ENCODE measurements at places on chromosomes 7 and 10.

DNA sequence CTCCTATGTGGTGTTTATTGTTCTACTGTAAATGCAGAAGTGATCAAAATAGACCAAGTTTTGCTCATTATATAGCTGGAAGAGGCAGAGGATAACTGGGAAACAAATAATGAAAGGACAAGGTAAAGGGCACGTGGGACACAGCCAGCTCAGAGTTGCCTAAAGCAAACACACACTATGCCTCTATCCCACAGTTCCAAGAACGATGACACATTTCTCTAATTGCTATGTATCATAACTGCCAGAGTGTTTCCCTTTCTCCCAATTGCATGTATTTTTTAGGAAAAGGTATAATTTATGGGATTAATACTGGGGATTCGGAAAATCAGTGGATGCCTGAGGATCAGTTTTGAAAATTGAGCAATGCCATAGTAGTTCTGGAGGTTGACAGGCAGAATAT lies 49.0 kb downstream of the CCDC71L start:
- no peak for DNase-seq

DNA sequence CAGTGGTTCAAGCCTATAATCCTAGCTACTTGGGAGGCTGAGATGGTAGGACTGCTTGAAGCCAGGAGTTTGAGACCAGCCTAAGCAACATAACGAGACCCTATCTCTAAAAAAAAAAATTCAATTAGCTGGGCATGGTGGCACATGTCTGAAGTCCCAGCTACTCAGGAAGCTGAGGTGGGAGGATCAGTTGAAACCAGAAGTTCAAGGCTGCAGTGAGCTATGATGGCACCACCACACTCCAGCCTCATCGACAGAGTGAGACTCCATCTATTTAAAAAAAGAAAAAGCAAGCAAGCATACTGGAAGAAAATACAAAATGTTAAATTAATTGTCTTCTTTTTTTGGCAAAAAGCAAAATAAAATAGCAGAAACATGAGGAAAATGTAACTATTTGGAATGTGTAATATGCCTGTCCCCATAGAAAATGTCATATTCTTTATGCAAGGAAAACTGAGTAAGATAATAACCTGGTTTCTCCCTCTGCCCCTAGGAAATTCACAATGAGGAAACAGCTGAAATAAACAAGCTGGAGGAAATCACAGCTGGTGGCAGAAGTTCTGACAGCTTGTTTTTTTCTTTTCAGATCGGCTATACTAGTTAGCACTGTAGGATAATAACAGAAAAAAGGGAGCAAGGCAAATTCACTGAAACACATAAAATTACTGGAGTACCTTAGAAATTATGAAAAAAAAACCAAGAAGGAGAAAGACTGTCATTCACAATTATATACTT lies 48.5 kb downstream of the HERPUD2 start:
- DNase-seq, result no peak

GRCh38 chr7:47786557-47787248 lies 161.6 kb downstream of the PKD1L1 start:
- no peak for DNase-seq

DNA sequence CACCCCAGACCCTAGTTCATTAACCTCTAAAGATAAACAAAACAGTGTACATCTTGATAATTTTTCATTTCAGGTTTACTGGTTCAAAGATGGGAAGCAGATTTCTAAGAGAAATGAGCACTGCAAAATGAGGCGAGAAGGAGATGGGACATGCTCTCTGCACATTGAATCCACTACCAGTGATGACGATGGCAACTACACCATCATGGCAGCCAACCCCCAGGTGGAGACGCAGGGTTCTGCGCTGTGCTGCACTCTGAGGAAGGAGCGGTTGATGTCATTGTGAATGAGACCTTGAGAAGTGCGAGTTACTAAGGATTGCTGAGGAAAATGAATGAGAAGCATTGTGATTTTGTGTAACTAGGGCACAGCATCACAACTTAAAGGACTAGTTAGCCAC lies 37.6 kb downstream of the ATOH7 start:
- no peak for DNase-seq

DNA sequence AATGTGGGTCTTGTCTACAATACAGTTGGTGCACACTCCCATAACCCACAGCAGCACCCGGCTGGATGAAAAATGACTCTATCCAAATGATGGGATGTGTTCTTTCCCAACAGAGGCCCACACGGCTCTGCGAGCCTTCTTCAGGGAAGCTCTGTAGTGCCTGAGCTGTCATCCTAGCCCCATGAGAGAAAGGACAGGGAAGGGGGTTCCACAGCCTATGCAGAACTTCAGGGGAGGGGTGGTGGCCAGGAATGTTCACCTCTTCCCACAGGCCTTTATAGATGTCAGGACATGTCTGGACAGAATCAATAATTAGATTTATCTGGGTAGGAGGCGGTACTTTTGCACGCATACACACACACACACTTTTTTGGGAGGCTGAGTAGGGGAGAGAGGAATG lies 109.0 kb downstream of the JCAD start:
- DNase-seq, result no peak

GRCh38 chr10:115802911-115803310 lies 470.1 kb downstream of the GFRA1 start:
- DNase-seq, result no peak

GRCh38 chr10:88291289-88292184 lies 291.6 kb downstream of the RNLS start:
- DNase-seq, result no peak

DNA sequence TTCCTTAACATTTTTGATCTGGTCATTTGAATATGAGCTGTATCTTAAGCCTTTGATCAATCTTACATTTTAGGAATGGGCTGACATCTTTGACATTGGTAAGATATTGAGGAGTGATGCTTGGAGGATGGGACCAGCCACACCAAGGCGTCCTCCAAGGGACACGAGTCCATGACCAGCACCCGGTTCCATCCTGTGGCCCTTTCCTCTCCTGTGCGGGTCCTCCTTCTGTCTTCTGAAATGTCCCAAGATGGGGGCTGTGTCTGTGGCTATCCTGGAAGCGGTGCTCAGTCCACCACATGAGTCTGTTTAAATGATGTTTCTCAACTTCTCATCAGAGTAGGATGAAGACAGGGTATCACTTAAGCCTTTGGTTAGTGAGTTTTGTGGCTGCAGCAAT lies 67.3 kb upstream of the SHH start:
- DNase-seq, result no peak

DNA sequence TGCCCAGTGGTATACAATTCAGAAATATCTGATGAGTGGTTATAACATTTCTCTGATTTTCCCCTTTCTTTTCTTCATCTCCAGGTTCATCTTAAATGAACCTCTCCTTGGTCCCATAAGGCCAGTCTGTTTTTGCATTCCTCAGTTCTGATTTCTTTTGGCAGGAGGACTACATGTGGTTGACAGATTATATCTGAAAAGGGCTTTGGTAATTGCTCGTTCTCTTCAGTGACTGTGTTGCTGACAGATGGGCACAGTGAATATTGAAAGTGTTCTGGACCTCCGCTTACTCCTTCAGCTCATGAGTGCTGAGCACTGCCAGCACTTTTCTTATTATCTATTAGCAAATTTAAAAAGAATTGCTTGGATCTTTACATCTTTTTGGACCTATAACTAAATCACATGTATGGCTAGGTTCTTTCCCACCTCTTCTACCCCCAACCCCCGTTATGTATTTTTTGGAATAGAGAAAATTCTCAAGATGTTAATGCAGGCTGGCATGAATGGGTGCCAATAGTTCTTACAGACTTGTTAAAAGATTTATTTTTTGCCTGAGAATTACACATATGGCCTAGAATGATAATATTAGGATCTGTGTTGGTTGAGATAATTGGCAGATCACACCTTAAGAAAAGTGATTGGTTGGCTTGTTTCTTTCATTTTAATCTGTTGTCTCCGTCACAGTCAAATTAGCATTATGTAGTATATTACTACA lies 323.0 kb downstream of the EXOC4 start:
- no peak for DNase-seq

GRCh38 chr7:38211940-38212339 lies 33.9 kb downstream of the STARD3NL start:
- no peak for DNase-seq

- no peak for DNase-seq
Observed at GRCh38 chr7:55723621-55723941, 139.0 kb downstream of the SEPTIN14 start.

- no peak for DNase-seq
Observed at GRCh38 chr7:71484380-71484779, 352.4 kb downstream of the GALNT17 start.

DNA sequence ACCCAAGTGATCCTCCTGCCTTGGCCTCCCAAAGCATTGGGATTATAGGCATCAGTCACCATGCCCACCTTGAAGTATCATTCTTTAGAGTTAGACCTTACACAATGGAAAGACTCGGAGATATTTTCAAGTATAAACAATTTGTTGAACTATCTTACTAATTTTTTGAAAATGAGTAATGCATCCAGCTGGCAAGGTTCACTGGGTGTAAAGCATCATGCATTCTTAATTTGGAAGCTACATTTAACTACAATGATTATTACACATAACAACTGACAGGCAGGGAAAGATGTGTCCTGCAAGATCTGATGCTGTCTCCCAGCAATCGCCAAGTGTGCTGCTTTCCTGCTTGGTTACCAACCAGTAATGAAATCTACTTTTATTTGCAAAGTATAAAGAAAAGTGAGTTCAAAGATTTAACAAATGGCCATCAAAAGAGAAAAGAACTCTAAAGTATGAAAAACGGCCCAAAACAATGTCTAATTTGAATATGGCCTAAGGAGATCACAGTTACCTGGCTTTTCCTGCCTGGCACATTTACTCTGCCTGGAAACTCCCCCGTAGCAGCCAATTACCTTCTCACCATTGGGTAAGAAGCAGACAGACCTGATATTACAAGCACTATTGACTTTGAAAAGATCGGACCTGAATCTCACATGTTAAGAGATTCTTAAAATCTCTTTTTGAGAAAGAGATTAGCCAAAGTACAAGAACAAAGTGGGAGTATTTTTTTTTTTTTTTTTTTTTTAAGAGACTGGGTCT lies 59.3 kb upstream of the NMT2 start:
- DNase-seq, result no peak

- DNase-seq, result no peak
Observed at GRCh38 chr7:38830826-38831225, 78.2 kb downstream of the VPS41 start.

- DNase-seq, result no peak
Observed at GRCh38 chr7:72540106-72540611, 128.0 kb upstream of the CALN1 start.

DNA sequence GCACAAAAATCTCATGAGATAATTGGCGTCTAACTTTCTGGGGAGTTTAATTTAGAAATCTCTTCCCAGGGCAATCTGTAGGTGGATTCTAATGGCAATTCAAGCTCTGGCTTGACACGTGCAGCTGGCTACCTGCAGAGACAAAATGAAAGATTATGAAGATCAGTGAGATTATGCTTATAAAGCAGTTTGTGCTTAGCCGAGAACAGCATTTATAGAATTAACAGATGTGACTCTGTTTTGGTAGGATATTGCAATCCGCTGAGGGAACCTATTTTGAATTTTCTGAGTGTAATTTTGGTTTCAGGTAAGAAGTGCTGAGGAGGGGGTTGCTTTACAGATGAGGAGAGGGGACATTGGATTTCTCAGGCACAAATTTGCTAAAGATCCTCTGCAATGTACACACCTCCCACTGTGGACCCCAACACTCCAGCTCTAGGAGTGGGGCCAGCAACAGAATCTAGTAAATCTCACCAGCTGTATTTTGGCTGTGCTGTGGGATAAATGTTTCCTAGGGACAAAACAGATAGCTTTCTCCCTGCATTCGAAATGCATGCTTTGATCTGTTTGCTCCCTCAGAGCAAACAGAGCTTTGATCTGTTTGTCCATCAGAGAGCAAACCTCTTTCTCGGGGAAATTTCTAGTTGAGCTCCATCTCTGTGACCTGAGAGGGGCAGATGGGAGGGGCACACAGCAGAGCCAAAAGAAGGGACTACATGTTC lies 7.4 kb downstream of the GJD4 start:
- DNase-seq, result no peak

- no peak for DNase-seq
Observed at GRCh38 chr7:75993689-75994387, 557 bp downstream of the TMEM120A start.

- DNase-seq, result no peak
Observed at GRCh38 chr7:145474009-145474686, 638.3 kb upstream of the TPK1 start.

Data from effector CD4-positive, alpha-beta T cell (primary cell).